ENCODE measurements at places on chromosomes 1 and 21.

DNA sequence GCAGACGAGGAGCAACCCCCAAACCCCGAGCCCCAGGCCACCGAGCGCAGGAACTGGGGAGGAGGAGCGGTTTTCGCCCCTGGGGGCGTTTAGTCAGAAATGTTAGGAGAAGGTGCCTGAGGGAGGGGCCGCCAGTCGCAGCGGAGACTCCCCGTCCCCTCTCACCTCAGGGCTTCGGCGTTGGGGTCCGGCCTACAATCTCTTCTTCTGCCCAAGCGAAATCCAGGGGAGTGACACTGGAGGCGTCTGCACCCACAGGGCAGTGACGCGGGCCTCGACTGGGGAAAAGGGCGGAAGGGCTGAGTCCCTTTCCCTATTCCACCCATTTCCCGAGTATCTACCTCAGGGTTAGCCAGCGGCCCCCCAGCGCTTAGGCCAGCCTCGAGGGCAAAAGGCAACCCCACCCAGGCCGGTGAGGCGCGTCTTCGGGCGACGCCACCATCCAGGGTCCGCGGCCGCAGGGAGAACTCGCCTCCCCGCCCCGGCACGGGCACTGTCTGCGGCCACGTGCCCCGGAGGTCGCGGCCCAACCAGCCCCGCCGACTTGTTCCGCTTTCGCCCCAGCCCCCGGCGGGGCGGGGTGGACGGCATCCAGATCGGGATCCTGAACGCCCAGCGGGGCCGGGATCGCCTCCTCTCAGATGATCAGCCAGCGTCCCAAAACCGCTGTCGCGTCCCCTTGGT lies 118.7 kb upstream of the BARHL2 start:
- no peak for DNase-seq

DNA sequence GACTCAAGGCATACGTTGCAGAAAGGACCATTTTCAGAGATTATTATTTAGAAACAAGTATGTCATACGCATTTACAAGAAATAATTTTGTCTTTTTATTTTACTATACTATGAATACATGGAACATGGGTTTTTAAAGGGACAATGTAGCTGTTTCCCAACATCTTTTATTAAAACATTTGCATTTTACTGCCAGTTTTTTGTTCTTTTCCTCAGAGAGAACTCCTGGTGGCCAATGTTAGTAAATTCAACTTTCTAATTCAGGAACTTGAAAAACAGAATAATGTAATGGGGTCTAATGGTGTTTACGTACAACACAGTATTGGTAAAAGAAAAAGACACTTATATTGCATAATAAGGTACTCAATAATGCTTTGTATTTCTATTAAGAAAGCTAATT lies 14.9 kb downstream of the PRDM2 start:
- DNase-seq: no peak

GRCh38 chr1:3515774-3516480 lies 61.5 kb downstream of the ARHGEF16 start:
- no peak for DNase-seq

- no peak for DNase-seq
Observed at GRCh38 chr1:182046763-182047162, 14.7 kb downstream of the ZNF648 start.

- no peak for DNase-seq
Observed at GRCh38 chr21:44941567-44941966, 1.7 kb downstream of the SLX9 start.

GRCh38 chr1:1167398-1167821 lies 6.3 kb upstream of the TTLL10 start:
- DNase-seq: no peak

DNA sequence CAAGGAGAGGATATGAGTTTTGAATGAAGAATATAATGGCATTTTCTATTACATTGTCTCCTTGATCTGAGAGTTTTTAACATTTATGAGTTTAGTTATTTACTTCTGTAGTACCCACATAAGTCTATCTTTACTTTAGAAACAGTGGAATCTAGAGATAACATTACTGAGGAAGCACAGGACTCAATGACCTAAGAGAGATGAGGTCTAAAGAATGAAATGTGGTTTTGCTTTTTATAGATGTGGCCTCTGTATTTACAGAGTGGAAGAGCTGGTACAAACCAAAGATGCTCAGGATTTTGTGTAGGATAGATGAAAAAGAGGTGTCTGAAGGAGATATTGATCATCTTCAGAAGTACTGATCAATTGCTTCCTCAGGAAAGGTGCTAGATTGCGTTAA lies 177.3 kb downstream of the KCTD3 start:
- no peak for DNase-seq

GRCh38 chr1:8006037-8006963 lies 19.8 kb downstream of the ERRFI1 start:
- DNase-seq: no peak

- DNase-seq: no peak
Observed at GRCh38 chr1:160560806-160561205, 18.5 kb downstream of the CD84 start.

- DNase-seq: no peak
Observed at GRCh38 chr1:82565146-82565545, 764.4 kb downstream of the ADGRL2 start.

GRCh38 chr1:67314696-67315095 lies 7.0 kb downstream of the IL12RB2 start:
- DNase-seq: no peak

DNA sequence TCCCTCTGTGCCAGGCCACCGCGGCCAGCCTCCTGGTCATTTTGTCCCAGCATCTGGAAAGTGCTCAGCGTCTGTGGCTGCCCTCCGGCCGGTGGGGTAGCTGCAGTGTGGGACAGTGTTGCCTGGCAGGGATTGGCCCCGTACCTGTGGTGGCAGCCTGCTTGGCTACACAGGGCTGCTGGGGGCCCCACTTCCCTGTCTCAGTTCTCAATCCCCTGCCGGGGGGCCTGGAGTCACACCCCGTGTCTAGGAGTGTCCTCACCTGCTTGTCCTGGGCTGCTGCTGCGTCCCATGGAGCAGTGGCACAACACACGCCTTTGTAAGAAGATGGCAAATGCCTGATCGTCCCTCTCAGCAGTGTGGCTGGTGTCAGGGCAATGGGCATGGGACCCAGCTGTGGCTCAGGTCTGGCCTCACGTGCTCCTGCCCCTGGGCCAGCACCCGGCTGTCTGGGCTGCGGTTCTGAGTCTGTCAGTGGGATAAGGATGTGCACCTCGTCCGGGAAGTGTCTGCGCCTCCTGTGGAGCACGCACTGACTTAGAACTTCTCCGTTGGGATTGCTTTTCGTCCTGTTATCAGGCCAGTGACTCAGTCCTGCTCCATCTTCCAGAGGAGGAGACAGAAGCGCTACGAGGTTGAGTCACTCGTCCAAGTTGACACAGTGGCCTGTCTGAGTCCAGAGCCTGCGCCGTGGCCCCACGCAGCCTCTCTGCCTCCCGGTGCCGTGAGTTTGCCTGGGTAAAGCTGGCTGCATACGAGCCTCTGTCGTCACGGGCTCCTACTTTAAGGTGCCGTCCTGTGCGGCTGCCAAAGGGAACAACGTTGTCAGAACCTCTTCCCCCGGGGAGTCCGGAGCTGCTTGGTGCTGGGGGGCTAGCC lies 41.0 kb downstream of the CRYAA start:
- no peak for DNase-seq

- DNase-seq: no peak
Observed at GRCh38 chr21:31915566-31915965, 42.7 kb downstream of the HUNK start.

GRCh38 chr1:182292193-182292741 lies 99.3 kb downstream of the GLUL start:
- DNase-seq: no peak

DNA sequence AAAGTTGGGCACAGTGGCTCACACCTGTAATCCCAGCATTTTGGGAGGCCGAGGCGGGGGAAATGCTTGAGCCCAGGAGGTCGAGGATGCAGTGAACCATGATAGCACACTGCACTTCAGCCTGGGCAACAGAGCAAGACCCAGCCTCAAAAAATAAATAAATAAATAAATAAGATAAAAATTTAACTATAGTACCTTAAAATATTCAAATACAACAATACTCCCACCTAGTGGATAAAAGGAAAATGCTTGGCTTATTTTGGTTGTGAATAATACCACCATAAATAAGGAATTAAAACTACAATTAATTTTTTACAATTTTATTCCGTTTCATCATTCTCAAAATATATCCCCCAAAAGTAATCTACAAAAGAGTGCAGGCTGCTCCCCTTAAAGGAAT lies 8.1 kb downstream of the PSMG1 start:
- DNase-seq: no peak

GRCh38 chr1:45334308-45335245 lies 5.4 kb upstream of the TOE1 start:
- no peak for DNase-seq

GRCh38 chr1:168871531-168871930 lies 142.5 kb upstream of the DPT start:
- DNase-seq: no peak

DNA sequence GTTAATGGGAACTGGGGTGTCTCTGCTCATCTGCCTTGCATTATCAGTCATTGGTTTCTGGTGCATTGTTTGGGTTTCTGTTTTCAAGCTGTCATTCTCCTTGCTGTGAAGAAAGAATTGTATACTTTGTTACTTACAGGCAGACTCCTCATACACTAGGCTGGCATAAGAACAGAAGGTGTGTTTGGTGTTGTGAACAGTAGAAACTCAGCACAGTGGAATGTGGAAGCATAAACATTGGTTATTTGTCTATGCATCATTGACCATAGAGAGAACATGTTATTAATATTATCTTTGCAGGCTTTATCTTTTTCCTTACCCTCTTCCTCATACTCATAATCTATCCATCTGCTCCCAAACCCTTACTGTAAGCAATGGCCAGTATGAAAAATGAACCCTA lies 18.2 kb downstream of the C1orf87 start:
- DNase-seq: no peak
